GM18507 (cell line): ENCODE measurements at places on chromosomes 13 and 19.

- no peak for DNase-seq
Measured at GRCh38 chr13:110636701-110637201, 21.4 kb downstream of the NAXD start.

DNA sequence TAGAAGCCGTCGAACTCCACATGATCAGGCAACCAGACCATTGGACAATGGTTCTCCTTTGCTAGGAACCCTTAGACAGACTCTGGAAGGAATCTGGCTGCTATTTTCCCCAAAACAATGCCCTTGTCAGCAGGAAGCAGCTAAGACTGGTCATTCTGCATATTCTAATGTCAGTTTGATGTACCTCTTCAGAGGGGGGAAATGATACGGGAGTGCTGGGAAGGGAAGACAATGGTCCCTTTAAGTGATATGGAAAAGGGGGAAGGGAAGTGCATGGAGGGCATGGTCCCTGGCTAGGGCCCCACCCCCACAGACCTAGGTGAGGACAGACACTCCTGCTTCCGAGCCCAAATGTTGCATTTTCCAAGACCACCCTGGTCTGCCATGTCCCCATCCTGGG, 389.0 kb upstream of the SLITRK6 start:
- no peak for DNase-seq

GRCh38 chr13:49694446-49694845, 3.2 kb upstream of the EBPL start:
- DNase-seq = no peak

DNA sequence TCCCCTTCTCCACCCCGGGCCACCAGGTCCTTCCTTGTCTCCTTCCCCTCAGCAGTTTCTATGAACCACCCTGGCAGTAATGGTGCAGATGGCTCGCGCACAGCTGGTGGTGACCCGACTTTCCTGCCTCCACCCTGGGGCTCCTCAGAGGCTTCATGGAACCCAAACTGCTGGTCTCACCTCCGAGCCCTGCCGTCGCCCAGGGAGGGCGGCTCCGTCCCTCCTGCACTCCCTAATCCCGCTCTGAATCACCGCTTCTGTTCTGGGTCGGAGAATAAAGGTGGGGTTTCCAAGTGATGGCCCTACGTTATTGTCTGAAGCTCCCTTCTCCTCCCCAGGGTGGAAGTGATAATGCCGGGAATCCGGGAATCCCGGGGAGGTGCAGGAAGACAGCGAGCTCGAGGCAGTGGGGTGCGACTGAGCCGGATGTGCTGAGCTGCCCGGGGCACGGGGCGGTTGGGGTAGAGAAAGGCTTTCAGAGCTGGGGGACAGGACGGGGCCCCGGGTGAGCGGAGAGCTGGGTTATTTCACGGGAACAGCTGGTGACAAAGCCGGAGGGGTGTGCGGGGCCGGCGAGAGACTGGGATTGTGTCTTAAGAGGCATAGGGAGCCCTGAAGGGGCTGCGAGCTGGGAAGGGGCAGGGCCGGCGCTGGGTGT, 711 bp downstream of the FUT2 start:
- no peak for DNase-seq

- DNase-seq = no peak
Measured at GRCh38 chr13:35354882-35355281, 121.6 kb downstream of the MAB21L1 start.

DNA sequence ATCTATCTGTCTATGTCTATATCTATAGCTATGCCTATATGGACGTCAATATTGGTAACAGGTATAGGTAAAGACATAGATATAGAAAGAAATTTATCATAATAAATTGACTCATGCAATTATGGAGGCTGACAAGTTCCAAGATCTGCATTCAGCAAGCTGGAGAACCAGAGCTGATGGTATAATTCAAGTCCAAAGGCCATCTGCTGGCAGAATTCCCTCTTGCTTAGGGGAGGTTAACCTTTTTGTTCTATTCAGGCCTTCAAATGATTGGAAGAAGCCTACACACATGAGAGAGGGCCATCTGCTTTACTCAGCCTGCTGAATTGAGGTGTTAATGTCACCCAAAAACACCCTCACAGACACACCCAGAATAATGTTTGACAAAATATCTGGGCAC, 10.8 kb downstream of the RASL11A start:
- no peak for DNase-seq

GRCh38 chr19:4636151-4636717, 3.1 kb upstream of the TNFAIP8L1 start:
- peak; percentile 67 for DNase-seq

- no peak for DNase-seq
Measured at GRCh38 chr19:35856546-35857149, at the start of gene KIRREL2. Gene KIRREL2, plus strand, starts transcription at chr19:35856911. Its CDS starts 209 bp downstream, at chr19:35857120.

DNA sequence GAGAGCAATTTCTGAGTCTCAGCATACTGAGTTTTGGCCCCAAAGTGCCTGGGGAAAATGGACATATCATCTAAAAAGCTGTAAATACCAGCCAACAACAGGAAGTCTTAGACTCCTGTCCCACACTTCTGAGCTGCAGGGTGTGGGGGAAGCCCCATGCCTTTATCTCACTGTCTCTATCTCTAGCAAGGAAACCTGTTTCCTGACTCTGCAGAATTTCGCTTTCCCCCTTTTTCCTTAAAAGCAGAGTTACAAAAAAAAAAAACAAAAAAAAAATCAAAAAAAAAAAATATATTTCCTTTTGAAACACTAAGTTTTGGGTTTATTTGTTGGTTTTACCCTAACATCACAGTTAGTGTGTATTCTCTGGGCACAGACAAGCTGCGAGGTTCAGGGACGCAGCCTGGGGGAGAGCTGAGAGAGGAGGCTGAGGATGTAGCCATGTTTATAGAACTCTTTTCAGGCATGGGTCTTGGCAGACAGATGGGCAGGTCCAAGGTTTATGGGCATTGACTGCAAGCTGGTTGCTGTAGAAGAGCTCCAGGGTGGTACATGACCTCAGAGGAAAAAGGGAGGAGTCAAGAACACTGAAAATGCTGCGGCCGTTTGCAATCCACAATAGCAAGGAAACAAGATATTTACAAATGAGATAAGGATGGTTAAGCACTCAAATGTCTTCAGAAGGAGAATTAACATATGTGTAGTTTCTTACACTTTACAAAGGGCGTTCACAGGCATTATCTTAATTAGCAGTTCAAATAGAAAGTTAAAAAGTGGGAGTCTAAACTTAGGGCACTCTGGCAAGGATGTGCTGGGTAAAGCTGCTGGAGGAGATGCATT, 4.9 kb downstream of the MBNL2 start:
- DNase-seq = no peak

DNA sequence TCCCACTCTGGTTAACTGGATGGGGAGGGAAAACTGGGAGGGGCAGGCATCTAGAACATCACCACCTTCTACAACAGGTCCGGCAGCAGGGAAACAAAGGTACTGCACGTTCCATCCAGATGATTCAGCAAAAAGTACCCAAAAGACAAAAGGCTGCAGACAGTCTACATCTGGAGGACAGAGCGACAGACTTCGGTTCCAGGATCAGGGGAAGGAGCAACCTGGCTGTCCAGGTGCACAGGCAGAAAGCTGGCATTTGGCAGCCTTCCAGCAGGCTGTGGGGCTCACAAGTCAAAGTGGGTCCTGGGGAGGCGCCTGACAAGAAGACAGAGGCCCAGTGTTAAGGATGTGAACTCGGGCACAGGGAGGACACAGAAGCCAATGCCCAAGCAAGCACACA, 202.9 kb downstream of the SUCLA2 start:
- no peak for DNase-seq

DNA sequence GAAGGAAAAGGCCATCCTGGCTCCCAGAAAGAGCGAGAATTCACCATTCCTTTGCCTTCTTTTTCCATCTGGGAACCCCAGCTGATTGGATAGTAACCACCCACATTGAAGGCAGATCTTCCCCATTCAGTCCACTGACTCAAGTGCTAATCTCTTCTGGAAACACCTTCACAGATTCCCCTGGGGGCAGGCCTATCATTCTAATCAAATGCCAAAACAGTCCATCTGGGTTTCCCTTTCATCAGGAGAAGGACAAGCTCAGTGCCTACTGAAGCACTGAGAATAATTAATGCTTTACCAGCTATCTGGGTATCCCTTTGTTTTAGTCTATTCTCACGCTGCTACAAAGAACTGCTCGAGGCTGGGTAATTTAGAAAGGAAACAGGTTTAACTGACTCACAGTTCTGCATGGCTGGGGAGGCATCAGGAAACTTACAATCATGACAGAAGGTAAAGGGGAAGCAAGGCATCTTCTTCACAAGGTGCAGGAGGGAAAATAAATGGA, 293.2 kb downstream of the ENOX1 start:
- DNase-seq = no peak

GRCh38 chr13:35557475-35557874, 81.0 kb upstream of the MAB21L1 start:
- no peak for DNase-seq

DNA sequence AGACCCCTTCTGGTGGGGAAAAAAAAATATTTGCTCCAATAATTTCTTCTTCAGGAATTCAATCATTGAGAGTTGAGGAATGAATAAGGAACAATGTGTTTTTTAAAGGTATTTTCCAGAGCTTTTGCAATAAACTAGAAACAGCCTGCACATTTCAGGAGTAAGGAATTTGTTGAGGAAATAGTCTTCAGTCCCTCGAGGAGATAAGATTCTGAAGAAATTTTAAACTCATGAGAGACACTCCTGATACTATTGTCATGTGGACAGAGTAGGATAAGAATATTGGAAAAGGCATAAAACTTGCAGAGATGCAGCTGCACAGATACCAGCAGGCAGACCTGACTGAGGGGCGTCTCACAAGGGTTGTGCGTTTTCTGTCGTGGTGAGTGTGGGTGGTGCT, 36.6 kb downstream of the COMP start:
- DNase-seq = no peak

DNA sequence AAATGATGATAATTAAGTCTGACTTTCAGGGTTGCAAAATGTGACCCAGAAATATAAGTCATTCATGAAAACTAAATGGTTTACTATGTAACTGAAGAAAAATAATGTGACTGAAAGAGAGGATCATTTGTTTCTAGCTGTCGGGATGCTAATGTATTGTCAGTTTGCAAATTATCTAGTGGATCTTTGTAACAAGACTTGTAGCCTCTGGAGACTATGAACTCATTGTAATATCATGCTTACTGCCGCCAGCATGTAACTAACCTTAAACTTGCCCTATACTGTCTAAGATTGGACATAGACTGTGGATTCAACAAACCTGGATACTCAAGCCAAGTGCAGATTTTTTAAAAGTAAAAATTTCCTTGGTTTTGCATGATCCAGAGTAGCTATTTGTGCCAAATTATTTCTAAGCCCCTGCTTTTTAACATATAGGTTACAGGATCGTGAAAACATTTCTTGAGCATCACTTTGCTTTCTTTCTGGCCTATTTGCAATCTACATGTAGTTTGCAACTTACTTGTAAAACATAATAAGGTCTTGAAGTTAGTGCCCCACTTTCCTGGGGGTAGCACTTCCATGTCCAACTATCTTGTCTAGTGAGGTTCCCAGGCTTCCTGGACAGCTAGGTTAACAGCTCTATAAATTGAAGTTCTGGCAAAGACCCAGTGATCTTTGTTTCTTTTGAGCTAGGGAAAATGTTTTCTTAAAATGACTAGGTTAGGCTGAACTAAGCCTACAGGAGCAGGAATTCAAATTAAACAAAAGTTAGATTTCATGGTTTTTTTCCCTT, 3.3 kb upstream of the POSTN start:
- no peak for DNase-seq

DNA sequence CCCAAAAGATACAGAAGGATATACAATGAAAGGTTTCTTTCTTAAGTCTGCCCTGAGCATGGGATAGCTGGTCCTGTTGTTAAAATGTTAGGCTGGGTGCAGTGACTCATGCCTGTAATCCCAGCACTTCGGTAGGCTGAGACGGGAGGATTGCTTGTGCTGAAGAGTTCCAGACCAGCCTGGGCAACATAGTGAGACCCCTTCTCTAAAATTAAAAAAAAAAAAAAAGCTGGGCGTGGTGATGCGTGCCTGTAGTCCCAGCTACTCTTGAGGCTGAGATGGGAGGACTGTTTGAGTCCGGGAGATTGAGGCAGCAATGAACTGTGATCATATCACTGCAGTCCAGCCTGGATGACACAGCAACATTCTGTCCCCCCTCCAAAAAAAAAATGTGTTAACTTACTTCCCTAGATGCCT, 52.5 kb upstream of the SHKBP1 start:
- DNase-seq = no peak

DNA sequence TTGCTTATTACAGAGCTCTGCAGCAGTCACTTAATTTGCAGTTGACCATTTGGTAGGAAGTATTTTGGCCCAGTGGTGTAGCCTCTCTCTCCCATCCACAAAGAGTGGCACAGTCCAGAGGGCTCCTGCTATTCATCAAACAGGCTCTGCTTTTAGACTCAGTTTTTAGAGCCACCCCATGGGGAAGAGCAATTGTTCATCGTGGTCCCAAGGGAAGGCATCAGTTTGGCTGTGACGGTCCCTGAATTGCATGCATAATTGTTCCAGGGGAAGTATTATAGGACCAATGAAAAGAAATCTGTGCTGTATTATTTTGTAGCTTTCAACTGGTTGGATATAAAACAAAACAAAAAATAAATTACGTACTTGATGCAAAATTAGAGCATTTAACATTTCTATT, 799.0 kb downstream of the DACH1 start:
- DNase-seq = no peak

DNA sequence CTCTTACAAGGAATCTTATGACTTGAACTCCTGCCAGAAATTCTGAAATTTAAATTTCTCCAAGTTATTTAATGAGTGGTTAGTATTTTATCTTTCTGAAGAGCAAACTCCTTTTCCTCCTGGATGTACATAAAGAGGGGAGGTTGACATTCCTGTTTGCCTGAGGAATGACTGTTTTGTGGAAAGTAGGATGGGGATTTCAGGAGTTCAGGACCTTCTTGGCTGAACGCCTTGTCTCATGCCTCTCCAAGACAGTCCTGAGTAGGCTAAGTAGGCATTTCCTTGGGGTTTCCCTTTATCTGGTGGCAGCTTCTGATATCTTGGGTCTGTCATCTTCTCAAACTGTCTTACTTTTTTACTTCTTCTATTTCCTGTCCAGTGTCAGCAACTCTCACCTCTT, 356.6 kb downstream of the TDRD3 start:
- no peak for DNase-seq
